ENCODE measurements at places on chromosomes 16 and 17.
A peak's percentile ranks its signal among the peaks of the same experiment; 100 is the strongest.

- DNase-seq: no peak
Observed at GRCh38 chr16:31243734-31244670, 15.8 kb upstream of the ITGAM start.

GRCh38 chr17:49404906-49405305 lies 9.8 kb downstream of the PHB1 start:
- DNase-seq: no peak

DNA sequence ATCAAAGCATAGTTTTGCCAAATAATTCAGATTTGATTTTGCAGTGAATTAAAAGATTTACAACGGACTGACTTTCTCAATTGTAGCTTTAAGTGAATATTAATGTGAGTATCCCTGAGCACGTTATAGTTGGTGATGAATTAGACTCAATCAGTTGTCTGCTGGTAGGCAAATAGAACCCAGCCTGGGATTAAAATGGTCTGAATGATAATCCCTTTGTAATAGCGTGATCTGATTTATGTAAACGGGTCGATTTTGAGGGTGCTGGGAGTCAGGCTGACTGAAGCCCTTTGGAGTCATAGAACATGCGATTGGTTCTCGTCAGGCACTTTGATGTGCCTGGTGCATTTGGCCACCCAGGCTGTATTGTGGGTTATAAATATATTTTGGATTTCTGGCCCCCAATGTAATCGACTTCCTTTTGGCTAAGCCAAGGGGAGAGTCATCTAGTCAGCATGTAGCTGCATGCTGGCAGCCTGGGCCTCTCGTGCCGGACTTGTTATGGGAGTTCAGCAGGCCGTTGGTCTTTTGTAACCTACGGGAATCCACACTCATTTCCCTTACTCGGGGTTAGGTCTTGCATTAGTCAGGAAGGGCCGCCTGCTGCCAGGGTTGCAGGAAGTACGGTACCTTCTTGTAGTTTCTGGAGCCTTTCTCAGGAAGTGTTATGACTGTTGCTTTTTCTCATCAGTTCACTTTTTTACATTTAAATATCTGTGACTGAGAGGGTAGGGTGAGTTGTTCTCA lies 5.4 kb downstream of the PGS1 start:
- no peak for DNase-seq

DNA sequence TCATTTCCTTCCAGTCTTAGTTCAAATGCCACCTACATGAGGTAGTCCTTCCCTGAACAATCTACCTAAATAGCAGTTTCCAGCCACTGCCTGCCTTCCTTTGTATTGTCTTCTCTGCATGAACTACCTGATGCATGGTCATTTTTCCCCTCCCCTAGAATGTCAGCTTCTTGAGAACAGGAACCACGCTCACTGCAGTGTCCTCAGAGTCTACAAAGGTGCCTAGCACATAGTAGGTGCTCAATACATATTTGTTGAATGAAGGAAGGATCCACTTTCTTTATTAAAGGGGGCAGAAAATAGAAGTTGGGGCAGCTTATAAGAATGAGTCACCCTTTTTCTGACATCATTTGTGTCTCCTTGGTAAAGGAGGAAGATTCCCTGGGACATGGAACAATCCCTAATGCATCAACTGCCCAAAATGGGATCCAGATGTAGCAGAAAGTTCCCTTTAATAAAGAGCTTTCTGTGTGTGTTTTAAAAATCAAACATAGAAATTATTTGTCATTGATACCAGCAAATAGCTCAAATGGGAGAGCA lies 4.4 kb upstream of the CYLD start:
- no peak for DNase-seq

DNA sequence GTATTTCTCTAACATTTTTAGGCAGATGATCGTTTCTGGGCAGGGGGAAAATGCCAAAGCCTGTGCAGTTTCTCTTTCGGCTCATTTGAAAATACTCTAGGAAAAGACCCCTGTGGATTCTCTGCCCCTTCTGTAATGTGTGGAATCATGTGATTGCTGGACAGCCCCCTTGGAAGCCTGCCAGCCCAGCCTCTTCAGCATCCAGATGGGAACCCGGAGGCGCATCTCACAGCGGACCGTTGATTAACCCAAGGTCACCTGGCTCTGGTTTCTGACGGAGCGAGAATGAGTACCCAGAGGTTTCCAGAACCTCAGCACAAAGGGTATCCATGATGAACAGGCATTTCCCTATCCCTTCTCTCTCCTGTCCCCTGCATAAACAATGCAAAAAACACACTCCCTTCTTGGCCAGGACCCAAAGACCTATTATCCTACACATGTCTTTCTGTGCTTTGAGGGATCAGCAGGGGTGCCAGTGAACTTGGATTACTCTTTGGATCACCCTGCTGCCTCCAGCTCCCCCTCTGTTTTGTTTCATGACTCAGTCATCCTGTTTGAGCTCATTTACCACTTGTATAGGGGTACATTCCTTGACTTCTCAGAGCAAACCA lies 957.1 kb upstream of the RBFOX1 start:
- peak; percentile 49 for DNase-seq

- no peak for DNase-seq
Observed at GRCh38 chr17:72520665-72521303, 400.0 kb downstream of the SOX9 start.

DNA sequence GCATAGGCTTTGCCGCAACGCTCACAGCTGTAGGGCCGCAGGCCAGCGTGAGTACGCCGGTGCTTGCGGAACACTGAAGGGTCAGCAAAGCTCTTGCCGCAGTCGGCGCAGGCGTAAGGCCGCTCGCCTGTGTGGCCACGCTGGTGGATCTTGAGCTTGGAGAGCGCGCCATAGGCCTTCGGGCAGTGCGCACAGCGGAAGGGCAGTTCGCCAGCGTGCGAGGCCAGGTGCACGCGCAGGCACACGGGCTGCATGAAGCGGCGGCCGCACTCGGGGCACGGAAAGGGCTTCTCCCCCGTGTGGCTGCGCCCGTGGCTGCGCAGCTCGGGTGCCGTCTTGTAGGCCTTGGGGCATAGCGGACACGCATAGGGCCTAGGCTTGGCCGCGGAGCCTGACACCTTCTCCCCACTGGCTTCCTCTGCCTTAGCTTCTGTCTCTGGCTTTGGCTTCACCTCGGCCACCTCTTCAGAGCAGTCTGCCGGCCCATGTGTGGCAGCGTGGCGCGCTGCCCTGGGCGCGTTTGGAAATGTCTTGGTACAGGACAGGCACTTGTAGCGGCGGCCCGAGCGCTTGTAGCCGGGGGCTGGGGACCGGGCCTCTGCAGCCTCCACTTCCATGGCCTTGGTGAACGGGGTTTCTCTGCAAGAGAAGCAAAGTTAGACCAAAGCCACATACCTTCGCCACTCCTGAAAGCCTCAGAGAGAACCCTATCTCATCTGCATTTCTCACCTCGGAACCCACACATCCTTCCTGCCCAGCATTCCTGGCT lies 10.0 kb downstream of the ZNF668 start:
- DNase-seq: no peak

DNA sequence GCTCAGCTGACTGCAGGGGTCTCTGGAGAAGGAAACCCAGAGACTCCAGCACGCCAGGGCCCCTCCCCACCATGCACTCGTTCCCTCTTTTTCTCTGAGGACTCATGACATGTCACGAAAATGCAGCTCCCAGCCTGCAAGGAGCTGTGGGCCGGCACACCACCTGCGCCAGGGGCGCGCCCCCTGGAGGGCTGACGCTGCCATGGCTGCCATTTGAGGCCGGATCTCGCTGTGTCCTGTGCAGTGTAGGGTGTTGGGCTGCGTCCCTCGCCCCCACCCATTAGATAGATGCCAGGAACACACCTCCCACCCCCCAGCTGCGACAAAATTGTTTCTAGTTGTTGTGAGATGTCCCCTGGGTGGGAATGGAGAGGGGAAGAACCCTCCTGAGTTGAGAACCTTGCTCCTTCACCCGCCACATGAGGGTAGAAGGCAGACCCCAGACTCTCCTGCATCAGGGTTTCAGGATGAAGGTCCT lies 8.2 kb downstream of the SYNGR2 start:
- no peak for DNase-seq

- no peak for DNase-seq
Observed at GRCh38 chr17:56298846-56299245, 145.6 kb downstream of the ANKFN1 start.

DNA sequence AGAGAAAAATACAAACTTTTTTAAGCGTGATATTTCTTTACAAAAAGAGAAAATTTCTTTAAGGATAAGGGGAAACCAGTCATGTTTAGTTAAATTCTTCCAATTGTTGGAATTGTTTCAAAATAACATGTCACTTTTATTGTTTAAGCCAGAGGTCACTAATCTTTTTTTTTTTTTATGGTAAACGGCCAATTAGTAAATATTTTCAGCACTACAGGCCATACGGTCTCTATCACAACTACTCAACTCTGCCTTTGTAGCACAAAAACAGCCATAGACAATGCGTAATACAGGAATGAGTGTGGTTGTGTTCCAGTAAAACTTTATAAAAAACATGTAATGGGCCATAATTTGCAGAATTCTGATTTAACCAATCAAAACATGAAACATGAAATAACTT lies 401.4 kb downstream of the GRIN2A start:
- DNase-seq: no peak

DNA sequence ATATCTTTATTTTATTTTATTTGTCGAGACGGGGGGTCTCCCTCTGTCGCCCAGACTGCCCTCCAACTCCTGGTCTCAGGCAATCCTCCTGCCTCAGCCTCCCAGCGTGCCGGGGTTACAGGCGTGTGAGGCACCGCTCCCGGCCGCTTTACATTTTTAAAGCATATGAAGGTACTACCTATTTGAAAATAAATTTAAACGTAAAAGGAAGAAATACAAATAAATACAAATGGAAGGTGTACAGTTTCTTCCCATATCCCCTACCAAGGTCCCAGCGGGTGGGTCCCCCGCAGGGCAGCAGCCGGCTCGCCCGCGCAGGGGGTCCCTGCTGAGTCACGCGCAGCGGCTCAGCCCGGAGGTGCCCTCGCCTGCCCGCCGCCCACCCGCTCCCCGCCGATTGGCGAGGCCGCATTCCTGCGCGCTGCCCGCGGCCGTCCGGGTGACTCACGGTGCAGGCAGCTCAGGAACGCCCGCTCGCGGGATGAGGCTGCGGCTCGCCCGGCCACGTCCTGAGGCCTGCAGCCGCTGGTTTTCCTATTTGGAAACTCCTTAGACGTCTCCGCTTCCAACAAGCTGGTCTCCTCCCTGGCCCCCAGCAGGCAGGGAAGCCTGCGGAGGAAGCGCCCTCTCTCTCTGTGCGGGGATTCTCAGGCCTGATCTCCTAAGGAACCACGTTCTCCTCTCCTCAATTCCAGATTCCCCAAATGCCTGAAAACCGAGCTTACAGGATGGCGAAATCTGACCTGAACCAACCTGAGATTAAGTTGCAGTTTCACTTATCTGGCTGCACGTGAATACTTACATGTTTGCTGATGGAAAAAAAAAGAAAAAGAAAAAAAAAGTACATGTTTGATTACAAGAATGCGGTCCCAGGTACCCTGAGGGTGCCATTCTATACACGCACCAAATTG lies 54.8 kb upstream of the MAP3K14 start:
- peak; percentile 64 for DNase-seq

- DNase-seq: no peak
Observed at GRCh38 chr17:32302037-32302436, 36.4 kb downstream of the RHBDL3 start.

GRCh38 chr16:62764572-62764971 lies 728.3 kb upstream of the CDH8 start:
- DNase-seq: no peak

GRCh38 chr17:10556301-10557005 lies 7.0 kb upstream of the MYH2 start:
- no peak for DNase-seq

- DNase-seq: no peak
Observed at GRCh38 chr17:28634206-28634865, 10.6 kb downstream of the BLTP2 start.

DNA sequence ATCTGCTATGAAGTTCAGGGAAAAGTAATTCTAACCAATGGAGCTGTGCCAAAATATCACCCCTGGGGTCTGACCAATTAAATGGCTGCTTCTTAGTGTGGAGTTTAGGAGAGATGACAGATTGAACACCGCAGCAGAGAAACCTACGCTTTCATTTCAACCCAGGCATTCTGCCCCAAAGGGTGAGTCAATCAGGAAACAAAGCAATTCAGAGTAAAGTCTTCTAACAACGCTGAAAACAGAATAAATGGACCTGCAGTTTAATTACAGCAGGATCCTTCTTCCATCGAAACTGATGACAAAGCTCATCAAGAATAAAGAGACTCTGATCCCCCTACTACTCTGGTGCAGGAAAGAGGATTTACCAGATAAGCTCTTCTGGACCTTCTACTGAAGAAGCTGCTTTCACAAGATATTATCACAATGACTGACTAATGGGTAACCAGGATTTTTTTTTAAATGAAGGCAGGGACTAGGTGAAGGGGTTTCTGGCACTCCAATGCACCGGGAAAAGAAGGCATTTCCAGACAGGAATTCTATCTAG lies 16.7 kb downstream of the RFFL start:
- DNase-seq: no peak

DNA sequence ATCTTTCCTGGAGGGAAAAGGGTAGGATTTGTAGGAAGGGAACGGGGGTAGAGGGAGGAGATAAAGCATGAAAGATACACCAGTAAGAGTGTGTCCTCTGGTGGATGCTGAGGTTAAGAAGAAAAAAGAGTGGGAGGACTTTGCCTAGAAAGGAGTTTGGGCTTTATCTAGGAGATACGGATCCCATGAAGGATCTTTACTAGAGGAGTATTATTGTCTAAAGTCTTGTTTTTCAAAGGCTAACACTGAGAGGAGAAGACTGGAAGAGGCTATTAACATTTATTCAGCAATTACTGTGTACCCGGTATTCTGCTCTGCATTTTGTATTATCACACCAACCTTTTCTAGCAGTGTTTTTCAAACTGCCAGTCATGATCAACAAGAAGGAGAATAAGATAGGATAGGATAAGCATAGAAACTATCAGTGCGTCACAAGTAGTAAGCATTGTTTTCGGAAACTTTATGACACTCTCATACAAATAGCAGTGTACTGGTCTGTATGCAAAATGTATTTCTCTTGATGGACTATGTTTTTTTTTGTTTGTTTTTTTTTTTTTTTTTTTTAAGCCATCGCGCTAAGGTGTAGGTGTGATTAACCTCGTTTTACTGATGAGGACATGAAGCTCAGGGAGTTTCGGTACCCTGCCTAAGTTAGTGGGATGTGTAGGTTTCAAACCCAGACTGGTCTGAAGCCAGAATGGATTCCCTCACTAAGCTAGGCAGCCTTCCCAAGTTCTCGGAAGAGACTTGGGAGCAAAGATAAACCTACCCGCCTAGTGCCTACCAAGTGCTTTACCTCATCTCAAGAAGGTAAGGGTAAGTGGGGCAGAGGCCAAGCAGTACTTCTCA lies 1.3 kb upstream of the SP2 start:
- DNase-seq: peak; percentile 47

DNA sequence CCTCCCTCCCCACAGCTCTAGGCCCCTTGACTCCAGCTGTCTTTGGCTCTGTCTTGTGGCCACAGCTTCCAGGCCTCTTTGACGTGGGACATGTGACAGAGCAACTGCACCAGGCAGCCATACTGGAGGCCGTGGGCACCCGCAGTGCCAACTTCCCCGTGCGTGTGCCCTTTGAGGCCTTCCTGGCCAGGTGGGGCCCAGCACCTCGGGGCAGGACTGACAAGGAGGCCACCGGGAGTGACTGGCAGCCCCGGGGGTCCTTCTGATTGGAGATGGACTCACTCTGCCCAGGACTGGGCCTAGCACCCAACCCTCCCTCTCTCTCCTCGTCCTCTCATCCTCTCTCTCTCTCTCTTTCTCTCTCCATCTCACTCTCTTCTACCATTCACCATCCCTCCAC lies 15.5 kb downstream of the MYO15B start:
- no peak for DNase-seq

GRCh38 chr16:71930013-71930563 lies 34.8 kb downstream of the IST1 start:
- no peak for DNase-seq

Measured in G401 (cell line).